ENCODE measurements at places on chromosomes 2 and 18.

DNA sequence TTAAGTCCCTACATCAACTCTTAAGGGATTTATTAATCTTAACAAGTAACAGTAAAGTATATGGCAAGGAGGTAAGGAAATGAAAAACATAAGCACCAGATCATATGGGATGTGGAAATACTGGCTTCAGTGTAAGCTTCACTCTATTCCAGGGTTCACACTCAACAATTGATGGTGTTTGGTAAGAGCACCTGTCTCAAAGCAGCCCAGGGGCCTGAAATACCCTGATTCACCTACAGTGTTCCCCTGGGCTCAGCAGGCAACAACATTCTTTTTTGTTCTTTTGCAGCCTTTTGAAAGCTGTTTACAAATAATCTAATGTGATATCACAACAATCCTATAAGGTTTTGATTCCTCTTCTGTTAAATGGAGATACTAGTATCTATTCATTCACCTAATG, 1.2 kb upstream of the MLPH start:
- no peaks in the 10 kb centered on the region for H3K4me1 ChIP-seq
- no peak overlapping the region for H3K4me3 ChIP-seq
- H3K27ac ChIP-seq = no peak overlapping the region
- no peak for DNase-seq

DNA sequence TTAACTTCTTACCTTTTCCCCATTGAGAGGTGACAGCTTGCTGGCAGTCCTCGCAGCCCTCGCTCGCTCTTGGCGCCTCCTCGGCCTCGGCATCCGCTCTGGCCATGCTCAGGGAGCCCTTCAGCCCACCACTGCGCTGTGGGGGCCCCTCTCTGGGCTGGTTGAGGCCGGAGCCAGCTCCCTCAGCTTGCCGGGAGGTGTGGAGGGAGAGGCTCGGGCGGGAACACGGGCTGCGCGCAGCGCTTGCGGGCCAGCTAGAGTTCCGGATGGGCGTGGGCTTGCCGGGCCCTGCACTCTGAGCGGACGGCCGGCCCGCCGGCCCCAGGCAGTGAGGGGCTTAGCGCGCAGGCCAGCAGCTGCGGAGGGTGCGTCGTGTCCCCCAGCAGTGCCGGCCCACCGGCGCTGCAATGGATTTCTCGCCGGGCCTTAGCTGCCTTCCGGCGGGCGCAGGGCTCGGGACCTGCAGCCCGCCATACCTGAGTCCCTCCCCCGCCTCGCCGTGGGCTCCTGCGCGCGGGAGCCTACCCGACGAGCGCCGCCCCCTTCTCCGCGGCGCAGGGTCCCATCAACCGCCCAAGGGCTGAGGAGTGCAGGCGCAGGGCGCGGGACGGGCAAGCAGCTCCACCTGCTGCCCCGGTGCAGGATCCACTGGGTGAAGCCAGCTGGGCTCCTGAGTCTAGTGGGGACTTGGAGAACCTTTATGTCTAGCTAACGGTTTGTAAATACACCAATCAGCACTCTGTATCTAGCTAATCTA, 335.0 kb downstream of the CBLN2 start:
- no peak overlapping the region for H3K27ac ChIP-seq
- no peaks in the 10 kb centered on the region for H3K27me3 ChIP-seq
- H3K4me1 ChIP-seq = no peaks in the 10 kb centered on the region
- H3K36me3 ChIP-seq = no peaks in the 10 kb centered on the region

- no peak overlapping the region for H3K4me3 ChIP-seq
- no peaks in the 10 kb centered on the region for H3K4me1 ChIP-seq
- H3K36me3 ChIP-seq = no peaks in the 10 kb centered on the region
- H3K27ac ChIP-seq = no peak overlapping the region
- no peak for DNase-seq
Observed at GRCh38 chr18:60698901-60699300, 326.3 kb upstream of the MC4R start.

- H3K27ac ChIP-seq = peak overlapping the region; percentile 71
- H3K4me1 ChIP-seq = peaks cover 68% of the 10 kb centered on the region
Observed at GRCh38 chr18:13587937-13588336, 138.4 kb downstream of the FAM210A start.

GRCh38 chr2:25043241-25043867, 1.5 kb downstream of the EFR3B start:
- peak overlapping the region; percentile 75 for H3K4me3 ChIP-seq
- peak; percentile 35 for DNase-seq
- H3K27ac ChIP-seq = no peak overlapping the region
- no peaks in the 10 kb centered on the region for H3K36me3 ChIP-seq

- H3K27ac ChIP-seq = no peak overlapping the region
- H3K4me1 ChIP-seq = no peaks in the 10 kb centered on the region
- H3K27me3 ChIP-seq = no peaks in the 10 kb centered on the region
- no peak overlapping the region for H3K4me3 ChIP-seq
- DNase-seq = no peak
- no peaks in the 10 kb centered on the region for H3K36me3 ChIP-seq
Observed at GRCh38 chr2:144983107-144983506, 463.2 kb upstream of the ZEB2 start.

GRCh38 chr2:173785813-173786212, 179.4 kb downstream of the SP3 start:
- DNase-seq = no peak
- no peak overlapping the region for H3K27ac ChIP-seq
- H3K36me3 ChIP-seq = no peaks in the 10 kb centered on the region
- H3K27me3 ChIP-seq = peaks cover 19% of the 10 kb centered on the region

- H3K27me3 ChIP-seq = no peaks in the 10 kb centered on the region
- H3K4me1 ChIP-seq = no peaks in the 10 kb centered on the region
- H3K27ac ChIP-seq = no peak overlapping the region
- H3K36me3 ChIP-seq = peaks cover 7% of the 10 kb centered on the region
Observed at GRCh38 chr2:3174626-3175567, 202.7 kb downstream of the EIPR1 start.

DNA sequence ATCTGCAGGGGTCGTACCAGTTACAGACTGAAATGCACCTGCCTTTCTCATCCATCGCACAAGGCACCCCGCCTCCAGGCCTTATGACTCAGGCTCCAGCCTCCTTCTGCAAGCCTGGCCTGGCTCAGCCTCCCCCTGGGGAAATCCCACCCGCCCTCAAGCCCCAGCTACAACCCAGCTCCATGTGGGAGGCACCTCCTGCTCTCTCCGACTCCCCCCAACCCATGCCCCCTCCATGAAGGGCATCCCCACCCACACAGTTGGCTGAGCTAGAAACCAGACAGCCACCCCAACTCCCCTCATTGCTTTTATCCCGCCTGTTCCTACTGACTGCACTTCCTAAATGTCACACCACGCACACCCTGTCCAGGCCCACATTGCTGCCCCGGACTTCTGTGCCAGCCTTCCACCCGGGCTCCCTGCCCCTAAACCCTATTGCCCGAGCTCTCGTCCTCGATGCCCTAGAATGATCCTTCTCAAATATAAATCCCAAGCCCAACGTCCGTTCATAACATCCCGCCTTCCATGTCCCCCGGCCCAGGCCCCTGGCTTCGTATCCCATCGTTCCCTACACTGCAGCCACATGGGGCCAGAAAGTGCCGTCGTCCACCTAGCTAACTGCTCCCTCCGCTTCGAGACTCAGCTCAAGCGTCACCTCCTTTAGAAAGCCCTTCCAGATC, 9.9 kb downstream of the DNMT3A start:
- no peak overlapping the region for H3K4me3 ChIP-seq
- H3K4me1 ChIP-seq = peaks cover 52% of the 10 kb centered on the region
- no peaks in the 10 kb centered on the region for H3K27me3 ChIP-seq

- no peak overlapping the region for H3K27ac ChIP-seq
- no peaks in the 10 kb centered on the region for H3K4me1 ChIP-seq
- no peaks in the 10 kb centered on the region for H3K36me3 ChIP-seq
- no peak for DNase-seq
- H3K27me3 ChIP-seq = no peaks in the 10 kb centered on the region
- H3K4me3 ChIP-seq = no peak overlapping the region
Observed at GRCh38 chr18:67924656-67925055, 408.1 kb upstream of the DSEL start.

GRCh38 chr2:172097557-172098131, 5.1 kb downstream of the DLX2 start:
- DNase-seq = no peak
- no peak overlapping the region for H3K27ac ChIP-seq
- peaks cover 3% of the 10 kb centered on the region for H3K36me3 ChIP-seq

DNA sequence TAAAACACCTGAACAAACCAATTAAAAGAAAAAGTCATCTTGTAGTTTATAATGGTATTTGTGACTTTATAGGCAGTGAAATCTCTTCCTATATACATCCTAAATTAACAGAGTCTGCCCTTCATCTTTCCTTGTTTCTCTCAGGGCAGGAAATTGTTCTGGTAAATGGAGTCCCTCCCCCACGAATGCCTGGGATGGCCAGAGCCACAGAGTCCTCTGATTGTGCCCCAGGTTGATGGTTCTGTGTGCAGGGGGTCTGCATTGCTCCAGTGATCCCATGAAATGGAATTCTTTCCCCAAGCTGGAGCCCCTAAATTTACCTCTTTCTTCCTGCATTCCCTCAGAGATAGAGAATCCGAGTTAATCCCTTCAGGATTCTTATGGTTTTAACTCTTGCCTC, 155.5 kb downstream of the MTX2 start:
- H3K36me3 ChIP-seq = no peaks in the 10 kb centered on the region
- no peak overlapping the region for H3K27ac ChIP-seq
- no peak overlapping the region for H3K4me3 ChIP-seq
- no peaks in the 10 kb centered on the region for H3K4me1 ChIP-seq
- no peak for DNase-seq

DNA sequence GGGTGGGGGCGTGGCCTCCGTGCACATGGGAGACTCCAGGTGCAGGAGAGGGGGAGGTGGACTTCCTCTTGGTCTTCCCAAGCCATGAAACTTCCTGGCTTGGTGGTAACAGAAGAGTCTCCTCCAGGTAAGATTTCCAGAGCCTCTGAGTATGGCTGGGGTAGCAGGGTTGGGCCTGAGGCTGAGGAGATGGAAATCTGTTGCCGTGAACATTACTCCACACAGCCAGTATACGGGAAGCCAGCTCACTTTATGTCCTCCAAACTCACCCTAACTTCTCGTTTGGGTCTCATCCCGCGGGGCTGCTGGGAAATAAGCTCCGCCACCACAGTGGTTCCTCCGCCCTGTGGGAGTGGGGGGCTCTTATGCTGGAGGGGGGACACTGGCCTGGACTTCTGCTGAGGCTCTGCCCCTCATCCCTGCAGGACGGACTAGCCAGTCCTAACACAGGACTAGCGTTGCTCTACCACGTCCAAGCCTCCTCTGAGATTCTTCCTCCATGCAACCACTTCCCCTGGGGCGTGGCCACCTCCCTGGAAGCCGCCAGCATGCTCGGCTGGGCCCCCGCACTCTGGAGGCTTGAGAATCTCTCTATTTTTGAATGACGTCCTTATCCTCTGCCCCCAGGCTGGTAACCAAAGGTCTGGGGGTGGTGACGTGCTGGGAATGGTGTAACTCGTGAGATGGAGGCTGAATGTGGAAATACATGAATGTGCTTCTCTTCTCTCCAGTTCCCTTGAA, 777 bp upstream of the RAB17 start:
- peak; percentile 36 for DNase-seq
- H3K27ac ChIP-seq = no peak overlapping the region
- H3K4me1 ChIP-seq = peaks cover 17% of the 10 kb centered on the region
- H3K4me3 ChIP-seq = no peak overlapping the region
- no peaks in the 10 kb centered on the region for H3K36me3 ChIP-seq

GRCh38 chr2:153287109-153287801, 191.3 kb downstream of the RPRM start:
- no peak for DNase-seq
- H3K27ac ChIP-seq = no peak overlapping the region
- no peak overlapping the region for H3K4me3 ChIP-seq

GRCh38 chr2:23418056-23418455, 33.1 kb downstream of the KLHL29 start:
- H3K36me3 ChIP-seq = no peaks in the 10 kb centered on the region
- H3K4me1 ChIP-seq = no peaks in the 10 kb centered on the region
- H3K27me3 ChIP-seq = peaks cover 28% of the 10 kb centered on the region
- no peak for DNase-seq
- H3K4me3 ChIP-seq = no peak overlapping the region
- no peak overlapping the region for H3K27ac ChIP-seq

DNA sequence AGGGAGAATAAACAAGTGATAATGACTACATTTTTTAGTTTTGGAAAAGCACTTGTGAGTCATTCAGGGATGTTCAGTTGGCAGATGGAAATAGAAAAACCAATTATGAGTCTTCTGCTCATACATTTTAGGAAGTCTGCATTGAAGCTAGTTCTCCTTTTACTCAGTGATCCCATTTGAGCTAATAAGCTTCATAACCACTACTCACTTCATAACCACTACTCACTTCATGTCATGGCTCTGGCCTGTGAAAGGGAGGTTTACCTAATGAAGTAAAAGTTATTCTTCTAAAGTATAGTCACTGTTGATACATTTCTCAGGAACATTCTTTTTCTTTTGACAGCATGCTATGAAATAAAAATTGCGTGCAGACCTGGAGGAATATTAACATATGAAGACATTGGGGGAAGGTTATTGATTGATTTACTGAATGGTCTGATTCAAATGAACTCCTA, 948.7 kb downstream of the TSN start:
- no peaks in the 10 kb centered on the region for H3K4me1 ChIP-seq
- H3K36me3 ChIP-seq = no peaks in the 10 kb centered on the region
- H3K27ac ChIP-seq = no peak overlapping the region
- no peak overlapping the region for H3K4me3 ChIP-seq
- no peaks in the 10 kb centered on the region for H3K27me3 ChIP-seq

- no peak overlapping the region for H3K4me3 ChIP-seq
- DNase-seq = peak; percentile 34
- no peaks in the 10 kb centered on the region for H3K4me1 ChIP-seq
- peaks cover under 1% of the 10 kb centered on the region for H3K27me3 ChIP-seq
Observed at GRCh38 chr18:47397671-47398319, 146.3 kb upstream of the SKOR2 start.

- no peaks in the 10 kb centered on the region for H3K36me3 ChIP-seq
- no peak overlapping the region for H3K27ac ChIP-seq
- H3K27me3 ChIP-seq = peaks cover 33% of the 10 kb centered on the region
- no peak overlapping the region for H3K4me3 ChIP-seq
Observed at GRCh38 chr2:71608034-71608433, 154.7 kb downstream of the DYSF start.

DNA sequence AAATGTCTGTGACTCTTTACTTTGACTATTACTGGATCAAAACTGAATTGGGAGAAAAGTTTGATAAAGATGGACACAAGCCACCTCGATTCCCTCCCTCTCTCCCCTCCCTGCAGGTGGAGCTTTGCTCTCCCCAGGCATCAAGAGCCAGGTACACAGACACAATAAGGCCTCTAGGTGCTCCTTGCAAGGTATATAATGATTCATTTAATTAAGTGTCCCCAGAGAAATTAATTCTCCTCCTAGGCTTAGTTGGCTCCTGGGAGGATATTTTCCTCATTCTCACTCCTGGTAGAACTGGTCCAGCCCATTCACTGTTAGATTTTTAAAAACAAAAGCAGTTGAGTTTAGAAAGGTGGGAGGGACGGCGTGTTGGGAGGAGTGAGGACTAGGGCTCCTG, 352.4 kb upstream of the SMIM21 start:
- H3K4me3 ChIP-seq = no peak overlapping the region
- H3K4me1 ChIP-seq = no peaks in the 10 kb centered on the region
- H3K27me3 ChIP-seq = peaks cover 12% of the 10 kb centered on the region
